Urothelium cell line (cell line): ENCODE measurements at places on chromosomes 2 and 18.

DNA sequence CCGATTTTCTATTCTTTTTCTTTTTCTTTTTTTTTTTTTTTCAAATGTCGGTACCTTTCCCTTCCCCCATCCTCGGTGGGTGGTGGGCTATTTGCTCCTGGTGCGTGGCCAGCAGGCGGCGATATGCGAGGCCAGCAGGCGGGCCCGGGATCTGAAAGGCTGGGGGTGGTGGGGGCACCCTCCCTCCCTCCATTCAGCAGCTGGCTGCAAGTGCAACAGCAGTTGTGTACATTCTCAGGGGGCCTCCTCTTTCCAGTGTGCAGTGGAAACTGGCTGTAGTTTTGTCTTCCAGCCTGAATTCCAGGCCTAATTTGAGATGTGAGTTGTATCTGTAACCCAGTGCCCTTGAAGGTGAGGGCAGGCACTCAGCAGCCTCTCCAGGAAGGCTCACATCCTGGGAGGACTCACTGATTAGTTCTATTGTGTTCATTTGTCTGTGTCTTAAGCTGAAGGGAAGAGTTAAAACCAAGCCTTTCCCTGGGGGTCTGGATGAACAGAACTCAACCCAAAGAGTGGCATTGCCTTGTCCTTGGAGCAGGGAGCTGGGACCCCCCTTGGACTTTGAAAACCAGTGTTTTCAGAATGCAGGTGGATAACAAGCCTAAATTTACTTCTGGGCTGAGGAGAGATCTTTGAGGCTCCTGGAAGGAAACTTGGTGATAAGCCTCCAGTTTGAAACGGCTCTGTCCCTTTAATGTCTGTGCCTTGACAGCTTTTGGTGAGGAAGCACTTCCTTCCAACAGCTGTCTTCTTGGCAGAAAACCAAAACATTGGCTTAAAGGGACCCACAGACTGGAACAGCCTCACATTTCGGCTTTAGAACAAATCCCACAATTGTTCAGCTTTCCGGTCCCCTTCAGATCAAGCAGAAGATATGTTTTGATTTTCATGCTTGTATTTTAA lies 3.3 kb downstream of the MYCN start:
- DNase-seq: peak; percentile 64

GRCh38 chr2:109031476-109032228 lies 42.6 kb upstream of the EDAR start:
- DNase-seq: peak; percentile 52

DNA sequence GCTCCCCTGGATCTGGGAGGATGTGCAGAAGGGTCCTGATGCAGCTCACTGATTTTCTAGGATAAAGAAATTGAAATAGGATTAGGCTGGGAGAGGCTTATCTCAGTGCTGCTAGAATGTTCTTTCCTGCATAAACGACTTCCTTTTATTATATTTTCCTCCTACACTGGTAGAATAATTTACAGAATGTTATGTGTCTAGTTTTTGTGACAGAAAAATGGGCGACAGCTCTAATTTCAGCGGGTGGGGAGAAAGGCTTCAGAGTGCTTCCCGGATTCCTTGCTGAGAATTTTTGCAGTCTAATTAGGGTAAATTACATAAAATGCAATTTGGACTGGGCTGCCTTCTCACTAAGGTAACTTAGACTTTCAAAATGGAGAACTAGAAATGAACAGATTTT lies 66.2 kb downstream of the SKA1 start:
- DNase-seq: no peak

- DNase-seq: no peak
Measured at GRCh38 chr18:12315490-12315889, 7.4 kb downstream of the TUBB6 start.

- DNase-seq: no peak
Measured at GRCh38 chr2:105330681-105331375, 1.3 kb upstream of the TGFBRAP1 start.

DNA sequence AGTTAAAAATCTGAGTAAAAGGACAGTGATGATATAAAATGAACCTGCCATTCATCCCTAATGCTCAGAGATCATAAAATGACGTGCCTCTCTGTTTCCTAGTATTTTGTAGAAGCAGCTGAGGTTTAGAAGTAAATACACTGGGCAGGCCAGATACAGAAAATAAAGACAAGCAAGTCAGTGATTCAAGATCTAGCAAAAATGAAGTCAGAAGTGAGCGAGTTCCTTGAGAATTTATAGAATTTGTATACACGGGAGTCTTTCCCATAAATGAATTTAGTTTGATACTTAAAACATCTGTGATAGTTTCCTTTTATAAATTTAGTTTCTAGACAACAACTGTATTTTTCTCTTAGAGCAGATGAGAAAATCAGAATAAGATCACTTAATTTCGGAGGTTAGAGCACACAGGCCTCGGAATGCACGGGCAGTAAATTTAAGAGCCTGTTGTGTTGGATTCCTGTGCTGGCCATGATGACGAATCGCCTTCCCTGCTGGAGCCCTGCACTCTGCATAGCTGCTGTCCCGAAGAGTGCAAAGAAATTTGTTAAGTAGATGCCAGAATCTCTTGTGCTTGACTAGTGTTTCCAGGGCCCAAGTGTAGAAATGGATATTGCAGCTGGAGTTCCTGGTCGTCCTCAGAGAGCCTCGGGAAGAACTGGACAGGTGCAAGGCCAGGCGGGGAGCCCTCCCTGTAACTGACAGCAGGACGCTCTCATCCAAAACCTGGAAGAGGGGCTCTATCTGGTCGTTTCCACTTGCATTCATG lies 83.7 kb upstream of the RBM44 start:
- no peak for DNase-seq

GRCh38 chr18:77733292-77733903 lies 483.8 kb downstream of the GALR1 start:
- DNase-seq: no peak

- DNase-seq: no peak
Measured at GRCh38 chr18:27361477-27361876, 176.4 kb upstream of the CHST9 start.

DNA sequence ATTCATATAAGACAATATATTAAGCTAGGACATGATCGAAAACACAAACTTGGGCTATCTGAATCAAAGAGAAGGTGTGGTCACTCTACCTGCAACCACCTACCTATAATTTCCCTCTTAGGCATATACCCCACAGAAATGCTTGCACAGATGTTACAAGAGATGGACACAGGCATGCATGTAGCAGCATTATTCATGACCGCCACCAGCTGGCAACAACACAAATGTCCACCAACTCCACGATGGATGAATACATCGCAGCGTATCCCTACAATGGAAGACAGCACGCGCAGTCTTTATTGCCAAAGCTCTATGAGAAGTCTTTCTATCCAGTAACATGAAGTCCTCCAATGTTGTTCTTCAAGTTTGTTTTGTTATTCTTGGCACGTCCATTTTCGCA lies 90.8 kb downstream of the ARL4C start:
- no peak for DNase-seq

- no peak for DNase-seq
Measured at GRCh38 chr2:142825861-142826260, 51.6 kb upstream of the KYNU start.

GRCh38 chr2:156083763-156084493 lies 248.6 kb downstream of the NR4A2 start:
- no peak for DNase-seq

DNA sequence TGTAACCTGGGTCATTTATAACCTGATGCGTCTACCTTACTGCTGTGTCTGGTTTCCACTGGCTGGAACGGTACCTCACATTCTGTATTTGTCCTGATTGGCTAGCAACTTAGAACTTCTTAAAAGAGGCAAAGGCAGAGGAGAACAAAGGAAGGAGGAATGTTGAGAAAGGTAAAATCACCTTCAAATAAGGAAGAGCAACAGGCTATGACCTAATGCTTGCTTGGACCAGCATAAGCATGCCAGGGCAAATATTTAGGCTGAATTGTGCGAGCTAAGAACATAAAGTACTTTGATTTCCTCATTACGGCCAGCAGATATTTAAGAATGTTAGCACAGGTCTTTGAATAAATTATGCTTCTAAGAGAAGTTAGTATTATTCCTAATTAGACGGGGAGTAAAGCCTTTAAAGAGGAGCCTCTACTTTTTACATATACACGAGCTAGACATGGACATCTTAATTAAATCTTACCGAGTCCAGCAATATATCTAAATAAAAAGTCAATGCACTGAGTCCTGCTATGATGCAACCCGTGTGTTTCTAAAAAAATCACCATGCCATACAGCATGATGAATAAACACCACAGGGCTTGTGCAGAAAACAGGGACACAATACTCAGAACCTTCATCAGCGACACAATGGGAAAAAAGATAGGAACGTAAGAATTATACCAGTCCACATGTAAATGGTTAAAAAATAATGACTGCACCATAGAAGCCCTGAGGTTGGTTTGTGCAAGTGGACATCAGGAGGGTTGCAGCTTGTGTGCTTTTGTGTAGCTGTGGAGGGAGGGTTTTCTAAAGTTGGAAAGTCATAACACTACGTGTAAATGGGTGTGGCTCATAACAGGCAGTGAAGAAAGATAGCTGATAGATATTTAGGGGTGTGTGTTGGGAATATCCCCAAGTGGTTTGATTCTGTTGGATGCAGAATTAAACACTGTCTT lies 14.2 kb downstream of the SEPTIN2 start:
- DNase-seq: no peak

GRCh38 chr18:23226930-23227725 lies 91.8 kb downstream of the CABLES1 start:
- peak; percentile 35 for DNase-seq
